ENCODE measurements at places on chromosomes 1 and 21. TPM values are rescaled to one million over a fixed set of nuclear protein-coding genes. Genes with fewer than 3 reads are reported as not detected.

DNA sequence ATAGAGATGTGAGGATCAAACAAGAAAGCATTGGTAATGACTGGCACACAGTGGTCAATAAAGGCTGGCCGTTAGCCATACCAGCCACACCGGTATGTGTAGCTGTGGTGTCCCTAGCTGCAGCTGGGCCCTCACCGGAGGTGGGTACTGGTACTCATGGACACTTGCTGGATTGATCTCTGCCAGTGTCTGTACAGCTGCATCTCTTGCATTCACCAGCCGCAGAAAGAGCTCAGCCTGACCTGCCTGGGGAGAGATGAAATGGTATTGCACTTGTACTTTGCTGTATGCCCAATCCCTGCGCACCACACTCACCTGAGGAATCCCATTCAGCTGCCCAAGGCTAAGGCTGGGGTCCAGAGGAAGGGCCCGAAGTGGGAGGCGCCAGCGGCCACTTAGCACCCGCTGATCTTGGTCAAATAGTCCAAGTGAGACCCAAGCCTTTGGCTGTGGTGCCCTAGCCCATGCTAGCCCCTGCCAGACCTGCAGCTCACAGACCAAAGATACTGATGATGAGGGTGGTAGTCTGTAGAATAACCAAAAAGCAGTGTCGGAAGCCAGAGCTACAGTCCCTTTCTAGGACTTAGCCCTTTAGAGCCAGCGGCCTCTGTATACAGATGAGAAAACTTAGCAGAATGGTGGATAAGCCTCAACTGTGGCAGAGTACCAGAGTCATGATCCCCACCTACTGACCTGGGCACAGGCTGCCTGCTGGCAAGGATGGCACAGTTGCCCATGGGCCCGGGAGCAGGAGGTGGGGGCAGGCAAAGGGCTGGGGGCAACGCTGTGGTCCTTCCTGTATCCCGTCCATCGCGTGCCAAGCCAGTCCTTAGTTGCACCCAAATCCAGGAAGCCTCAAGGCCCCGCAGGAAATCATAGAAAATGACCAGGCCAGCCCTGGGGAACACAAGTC lies 3.0 kb downstream of the CCDC17 start:
- no peaks in the 10 kb centered on the region for H3K4me1 ChIP-seq
- no peaks in the 10 kb centered on the region for H3K27me3 ChIP-seq
- H3K27ac ChIP-seq = no peak overlapping the region

DNA sequence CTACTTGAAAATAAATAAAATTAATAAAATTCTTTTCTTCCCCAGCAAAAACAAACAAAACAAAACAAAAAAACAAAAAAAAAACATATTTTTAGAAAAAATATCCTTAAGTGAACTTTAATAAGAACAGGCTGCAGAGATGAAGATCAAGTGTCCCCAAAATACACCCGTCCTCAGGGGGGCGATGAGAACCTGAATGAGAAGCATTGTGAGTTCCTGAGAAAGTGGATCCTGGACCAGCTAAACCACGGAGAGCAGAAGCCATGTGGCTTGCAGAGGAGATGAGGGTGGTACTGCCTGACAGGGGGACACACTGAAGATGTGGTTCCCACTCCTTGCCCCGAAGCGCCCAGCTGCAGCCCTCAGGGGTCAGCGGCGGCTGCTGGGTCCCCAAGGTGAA lies 89.3 kb downstream of the ITPKB start:
- no peaks in the 10 kb centered on the region for H3K36me3 ChIP-seq
- peaks cover 10% of the 10 kb centered on the region for H3K4me1 ChIP-seq
- H3K27ac ChIP-seq = no peak overlapping the region
- no peaks in the 10 kb centered on the region for H3K27me3 ChIP-seq
- no peak for DNase-seq

- H3K27ac ChIP-seq = peak overlapping the region; percentile 17
- no peak overlapping the region for H3K4me3 ChIP-seq
- H3K4me1 ChIP-seq = no peaks in the 10 kb centered on the region
- H3K27me3 ChIP-seq = no peaks in the 10 kb centered on the region
Observed at GRCh38 chr1:149962039-149962647, 25.5 kb upstream of the MTMR11 start.

The TCEA3 gene
- 30.2 TPM for total RNA-seq
